ENCODE measurements at places on chromosomes 2 and 18.
A peak's percentile ranks its signal among the peaks of the same experiment; 100 is the strongest.

GRCh38 chr18:3604235-3604497, 154.2 kb downstream of the TGIF1 start:
- no peak for DNase-seq

GRCh38 chr2:101610750-101611315, 86.7 kb upstream of the MAP4K4 start:
- DNase-seq: no peak

GRCh38 chr2:190875891-190876290, 4.7 kb upstream of the GLS start:
- DNase-seq: peak; percentile 53

GRCh38 chr18:67199993-67200617, 316.4 kb downstream of the DSEL start:
- peak; percentile 52 for DNase-seq

- no peak for DNase-seq
These were observed 243.6 kb upstream of the EPAS1 start for GRCh38 chr2:46053564-46053963.

- no peak for DNase-seq
These were observed 133.1 kb upstream of the CCDC195 start for GRCh38 chr2:224849264-224849663.

- DNase-seq: no peak
These were observed 17.1 kb downstream of the OSBPL6 start for GRCh38 chr2:178211460-178211859.

DNA sequence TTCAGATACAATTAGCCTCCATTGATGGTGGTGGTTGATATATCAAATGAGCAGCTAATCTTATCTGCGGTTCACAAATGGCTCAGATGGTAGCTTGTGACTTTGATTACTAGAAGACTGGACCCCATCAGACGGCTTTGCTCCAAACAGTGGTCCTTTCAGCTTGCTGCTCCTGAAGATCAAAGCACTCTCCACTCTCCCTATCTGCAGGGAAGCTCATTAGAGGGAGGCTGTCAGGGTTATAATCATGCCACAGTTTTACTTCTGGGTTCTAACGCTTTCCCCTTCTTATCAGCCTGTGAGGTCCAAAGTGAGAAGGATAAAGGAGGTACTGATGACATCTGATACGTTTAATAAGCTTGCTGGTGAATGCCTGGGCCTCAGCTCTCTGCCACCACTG, 247.1 kb upstream of the NT5C1B start:
- DNase-seq: no peak

DNA sequence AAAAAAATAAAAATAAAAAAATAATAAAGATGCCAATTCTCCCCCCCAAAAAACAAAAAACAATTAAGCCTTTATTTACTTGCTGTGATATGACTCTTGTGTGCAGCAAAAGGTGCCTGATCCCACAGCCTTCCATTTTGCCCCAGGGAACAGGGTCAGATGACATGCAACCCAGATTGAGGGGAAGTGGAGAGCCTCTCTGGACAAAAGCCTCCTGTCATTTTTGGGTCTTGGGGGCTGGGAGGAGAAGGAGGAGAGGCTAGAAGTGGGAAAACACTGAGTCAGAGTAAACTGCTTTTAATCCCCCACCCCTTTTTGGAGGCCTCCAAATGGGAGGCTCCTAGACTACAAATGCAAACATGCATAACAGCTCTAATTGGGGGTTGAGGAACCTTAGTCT, 46.6 kb upstream of the SCG2 start:
- DNase-seq: no peak

DNA sequence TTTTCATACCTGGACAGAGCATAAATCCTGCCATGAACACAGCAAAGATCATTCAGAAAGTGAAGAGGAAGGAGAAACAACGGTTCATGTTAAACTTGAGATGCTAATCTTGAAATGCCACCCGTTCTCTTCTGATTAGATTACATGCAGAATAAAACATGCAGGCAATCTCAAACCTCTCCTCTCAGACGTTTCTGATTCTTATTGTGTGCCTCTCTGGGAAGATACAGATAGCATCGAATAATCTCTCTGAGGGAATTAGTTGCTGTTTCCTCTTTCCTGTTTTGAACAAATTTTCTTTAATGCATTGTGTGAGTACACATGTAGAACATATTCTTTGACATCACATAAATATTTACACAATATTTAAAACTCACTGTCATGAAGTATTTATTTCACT, 313.4 kb downstream of the PRKCE start:
- peak; percentile 7 for DNase-seq

DNA sequence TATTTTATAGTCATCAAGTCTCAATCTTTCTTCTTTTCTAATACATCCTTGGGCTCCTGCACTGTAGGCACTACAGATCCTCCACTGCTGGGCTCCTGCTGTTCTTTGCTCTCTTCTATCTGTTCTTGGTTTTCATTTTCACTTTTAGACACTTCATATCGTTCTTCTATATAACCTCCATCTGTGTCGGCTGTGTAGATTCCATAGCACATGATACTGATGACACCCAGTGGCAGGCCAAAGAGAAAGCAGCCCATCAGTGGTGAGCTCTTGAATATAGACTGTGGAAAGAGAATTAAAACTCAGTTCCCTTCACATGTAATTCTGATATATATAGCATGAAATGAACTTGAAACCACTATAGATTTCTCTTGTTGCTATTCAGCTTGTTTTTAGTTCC, 38.0 kb downstream of the TMX3 start:
- DNase-seq: no peak

DNA sequence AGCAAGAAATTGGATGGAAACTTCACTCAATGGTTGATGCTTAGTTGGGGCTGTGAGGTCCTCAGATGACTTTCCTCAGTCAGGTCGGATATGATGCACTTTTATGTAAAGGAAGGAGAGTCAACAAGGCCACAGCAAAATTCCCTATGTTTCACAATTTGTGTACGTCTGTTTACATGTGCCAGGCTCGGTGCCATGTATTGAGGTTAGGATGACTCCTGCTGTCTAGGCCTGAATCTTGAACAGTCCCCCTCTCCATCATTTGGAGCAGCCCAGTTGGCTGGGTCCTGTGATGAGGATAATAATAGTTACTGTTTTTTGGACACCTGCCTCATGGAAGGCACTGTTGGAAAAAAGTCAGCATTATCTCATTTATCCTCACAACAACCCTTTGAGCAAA, 43.1 kb downstream of the VSNL1 start:
- no peak for DNase-seq

GRCh38 chr2:14631406-14632040, 994 bp upstream of the LRATD1 start:
- DNase-seq: no peak

DNA sequence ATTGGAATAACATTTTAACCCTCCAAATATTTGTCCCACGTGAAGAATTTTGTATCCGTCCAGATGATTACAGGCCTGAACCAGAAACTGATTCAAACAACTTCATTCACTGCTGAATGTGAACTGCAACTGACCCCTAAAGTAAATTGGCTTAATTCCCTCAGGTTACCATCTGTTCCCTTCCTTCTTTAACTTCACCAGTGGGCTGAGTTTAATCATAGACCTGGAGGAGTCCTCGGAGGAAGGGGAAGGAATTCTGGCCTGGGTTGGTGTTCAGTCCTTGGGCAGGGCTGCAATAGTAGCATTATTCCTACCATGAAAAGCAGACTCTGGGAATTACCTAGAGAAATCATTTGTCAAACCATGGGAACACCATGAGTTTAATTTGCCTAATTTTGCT, 207.4 kb downstream of the TMEM247 start:
- no peak for DNase-seq

DNA sequence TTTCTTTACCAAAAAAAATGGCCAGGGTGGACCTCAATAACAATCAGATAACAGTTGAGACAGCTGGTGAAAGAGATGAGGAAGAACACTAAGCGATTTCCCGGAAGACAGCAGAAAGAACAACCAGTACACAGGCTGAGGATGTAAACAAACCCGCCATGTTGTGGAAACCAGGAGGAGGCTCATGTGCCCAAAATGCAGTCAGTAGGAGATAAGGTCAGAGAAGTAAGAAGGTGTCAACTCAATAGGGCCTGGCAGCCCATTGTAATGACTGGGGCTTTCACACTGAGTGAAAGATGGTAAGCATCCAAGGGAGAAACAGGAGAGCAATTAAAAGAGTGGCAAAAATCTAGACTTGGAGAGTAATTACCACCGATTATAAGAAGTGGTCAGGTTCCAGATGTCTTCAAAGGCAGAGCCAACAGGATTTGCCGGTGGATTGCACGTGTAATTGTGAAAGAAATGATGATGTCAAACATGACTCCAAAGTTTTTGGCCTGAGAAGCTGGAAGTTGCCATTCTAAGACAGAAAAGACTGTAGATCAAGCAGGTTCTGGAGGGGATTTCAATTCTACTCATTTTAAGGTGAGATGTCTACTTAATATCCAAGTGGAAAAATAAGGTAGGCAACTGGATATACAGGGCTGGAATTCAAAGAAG, 77.7 kb upstream of the CYP1B1 start:
- no peak for DNase-seq

DNA sequence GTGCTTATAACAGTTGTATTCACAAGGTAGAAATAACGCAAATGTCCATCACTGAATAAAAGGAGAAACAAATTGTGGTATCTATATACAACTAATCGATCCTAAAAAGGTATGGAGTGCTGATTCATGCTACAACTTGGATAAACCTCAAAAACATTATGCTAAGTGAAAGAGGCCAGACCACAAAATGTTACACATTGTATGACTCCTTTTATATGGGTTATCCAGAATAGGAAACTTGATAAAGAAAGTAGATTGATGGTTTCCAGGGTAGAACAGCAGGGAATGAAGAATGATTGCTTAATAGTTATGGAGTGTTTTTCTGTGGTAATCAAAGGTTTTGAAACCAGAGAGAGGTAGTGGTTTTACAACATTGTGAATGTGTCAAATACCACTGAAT, 432.2 kb upstream of the TRIB2 start:
- no peak for DNase-seq

- DNase-seq: no peak
These were observed 5.3 kb downstream of the NIFK start for GRCh38 chr2:121731366-121731765.

DNA sequence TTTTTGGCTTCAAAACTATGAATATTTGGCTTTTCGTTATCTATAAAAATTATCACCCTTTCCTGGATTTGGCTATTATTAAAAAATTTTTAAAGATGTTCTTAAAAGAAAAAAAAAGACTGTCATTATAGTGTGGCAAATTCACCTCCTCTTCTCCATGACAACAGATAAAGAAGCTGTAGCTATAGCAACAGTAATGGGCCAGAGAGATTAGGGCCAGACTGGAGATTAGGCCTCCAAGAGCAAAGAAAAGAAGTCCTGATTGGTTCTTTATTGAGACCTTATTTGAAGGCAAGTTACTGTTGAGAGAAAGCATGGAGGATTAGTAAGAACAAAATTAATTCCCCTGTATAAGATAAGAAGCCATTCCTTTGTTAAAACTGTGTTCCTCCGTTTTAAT, 812.5 kb downstream of the DCC start:
- DNase-seq: no peak

- DNase-seq: no peak
These were observed 12.8 kb downstream of the ANKRD62 start for GRCh38 chr18:12106471-12106870.

DNA sequence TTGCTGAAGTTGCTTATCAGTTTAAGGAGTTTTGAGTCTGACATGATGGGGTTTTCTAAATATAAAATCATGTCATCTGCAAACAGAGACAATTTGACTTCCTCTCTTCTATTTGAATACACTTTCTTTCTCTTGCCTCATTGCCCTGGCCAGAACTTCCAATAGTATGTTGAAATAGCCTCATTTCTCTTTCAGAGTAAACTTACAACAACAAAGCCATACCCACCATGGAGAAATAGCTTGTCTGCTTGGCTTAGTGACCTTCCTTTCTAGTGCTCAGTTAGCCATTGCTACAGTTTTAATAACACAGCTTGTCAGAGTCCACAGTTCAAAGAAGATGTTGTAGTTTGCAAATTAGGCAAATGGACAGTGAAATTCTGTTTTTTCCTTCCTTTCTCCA, 228.0 kb downstream of the ETAA1 start:
- no peak for DNase-seq

DNA sequence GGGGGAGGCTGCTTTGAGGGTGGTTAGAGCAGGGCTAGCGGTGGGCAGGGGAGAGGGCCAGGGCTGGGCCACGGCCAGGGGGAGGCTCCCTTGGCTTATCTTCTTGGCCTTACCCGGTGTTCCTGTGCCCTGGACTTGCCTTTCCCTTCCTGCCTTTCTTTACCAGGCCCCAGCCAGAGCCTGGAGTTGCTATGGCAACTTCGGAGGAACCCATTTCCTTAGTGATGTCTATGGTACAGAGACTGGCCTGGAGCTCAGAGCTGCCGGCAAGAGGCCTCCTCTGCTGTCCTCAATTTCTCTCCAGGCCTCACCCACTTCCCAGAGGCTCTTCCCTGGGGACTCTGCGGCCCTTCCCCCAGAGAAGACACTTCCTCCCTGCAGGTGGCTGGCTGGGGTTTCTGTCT, 11.5 kb downstream of the SPEG start:
- DNase-seq: no peak

Data from Jurkat, Clone E6-1 (cell line).